CD4-positive, alpha-beta T cell (primary cell): ENCODE measurements at places on chromosomes 3 and 15.

DNA sequence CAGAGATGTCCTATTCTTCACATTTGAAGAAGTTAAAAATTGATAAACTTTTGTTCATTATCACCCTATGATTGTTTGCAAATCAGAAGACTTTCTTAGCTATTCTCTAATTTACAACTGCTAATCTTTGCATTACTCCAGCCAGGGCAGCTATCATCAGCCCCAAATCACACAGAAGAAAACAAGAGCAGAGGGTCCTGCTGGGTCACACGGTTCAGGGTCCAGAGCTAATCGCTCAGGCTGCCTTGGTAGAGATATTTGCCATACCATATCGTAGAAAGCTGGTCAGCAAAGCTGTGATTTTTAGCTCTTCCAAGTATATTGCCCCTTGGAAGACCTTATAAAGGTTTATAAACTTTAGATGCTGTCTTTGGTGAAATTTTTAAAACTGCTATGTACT lies 181.4 kb downstream of the MAGI1 start:
- DNase-seq, result no peak

DNA sequence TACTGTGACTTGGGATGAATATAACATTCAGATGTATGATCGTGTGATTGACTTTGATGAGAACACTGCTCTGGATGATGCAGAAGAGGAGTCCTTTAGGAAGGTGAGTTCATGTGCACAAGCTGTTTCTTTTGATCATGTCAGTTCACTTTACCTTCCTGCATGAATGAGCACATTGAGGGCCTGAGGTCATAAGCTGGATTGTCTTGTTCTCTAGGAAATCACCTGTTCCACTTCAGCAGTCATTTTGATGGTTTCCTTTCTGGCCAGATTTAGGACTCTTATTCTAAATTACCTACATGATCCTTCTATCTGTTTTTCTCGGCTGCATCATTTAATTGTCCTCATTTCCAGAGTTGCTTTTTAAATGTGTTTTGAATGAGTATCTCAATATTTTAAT lies 4.1 kb downstream of the RCN2 start:
- DNase-seq, result no peak

DNA sequence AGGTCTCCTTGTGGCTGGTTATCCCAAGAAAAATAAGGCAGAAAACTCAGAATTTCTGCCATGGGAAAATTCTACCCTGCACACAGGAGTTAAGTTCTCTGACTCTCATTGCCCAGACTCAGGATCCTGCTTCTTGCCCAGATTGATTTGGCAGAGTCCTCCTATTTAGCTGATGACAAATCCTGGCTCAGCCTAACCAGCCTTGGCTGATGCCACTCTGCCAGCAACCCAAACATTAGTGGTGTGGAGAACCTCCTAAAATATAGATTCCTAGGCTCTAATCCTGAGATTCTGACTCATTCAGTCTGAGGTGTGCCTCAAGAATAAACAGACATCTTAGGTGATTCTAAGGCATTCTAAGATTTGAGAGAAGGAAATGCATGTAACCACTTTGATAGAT lies 60.5 kb upstream of the ACTC1 start:
- no peak for DNase-seq

DNA sequence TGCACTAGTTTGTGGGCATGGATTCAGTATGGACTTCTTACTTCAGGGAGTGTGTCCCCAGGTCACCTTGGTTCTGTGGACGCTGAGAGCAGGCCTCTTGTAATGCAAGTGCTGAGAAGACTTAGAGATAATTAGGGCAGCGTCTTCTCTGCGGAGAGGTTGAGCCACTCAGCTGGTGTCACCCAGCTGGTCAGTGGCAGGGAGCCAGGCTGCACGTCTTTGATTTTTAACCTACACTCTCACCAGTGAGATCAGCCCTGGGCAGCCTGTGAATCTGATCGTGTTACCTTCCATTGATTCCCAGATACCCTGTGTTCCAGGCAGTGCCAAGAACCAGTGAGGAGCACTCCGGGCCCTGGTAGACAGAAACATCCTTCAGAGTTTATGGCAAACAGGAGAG lies 92.6 kb downstream of the SLCO3A1 start:
- DNase-seq, result no peak

GRCh38 chr3:102297072-102297658 lies 137.7 kb upstream of the ZPLD1 start:
- DNase-seq, result no peak

GRCh38 chr15:94631608-94632007 lies 400.2 kb downstream of the MCTP2 start:
- no peak for DNase-seq

DNA sequence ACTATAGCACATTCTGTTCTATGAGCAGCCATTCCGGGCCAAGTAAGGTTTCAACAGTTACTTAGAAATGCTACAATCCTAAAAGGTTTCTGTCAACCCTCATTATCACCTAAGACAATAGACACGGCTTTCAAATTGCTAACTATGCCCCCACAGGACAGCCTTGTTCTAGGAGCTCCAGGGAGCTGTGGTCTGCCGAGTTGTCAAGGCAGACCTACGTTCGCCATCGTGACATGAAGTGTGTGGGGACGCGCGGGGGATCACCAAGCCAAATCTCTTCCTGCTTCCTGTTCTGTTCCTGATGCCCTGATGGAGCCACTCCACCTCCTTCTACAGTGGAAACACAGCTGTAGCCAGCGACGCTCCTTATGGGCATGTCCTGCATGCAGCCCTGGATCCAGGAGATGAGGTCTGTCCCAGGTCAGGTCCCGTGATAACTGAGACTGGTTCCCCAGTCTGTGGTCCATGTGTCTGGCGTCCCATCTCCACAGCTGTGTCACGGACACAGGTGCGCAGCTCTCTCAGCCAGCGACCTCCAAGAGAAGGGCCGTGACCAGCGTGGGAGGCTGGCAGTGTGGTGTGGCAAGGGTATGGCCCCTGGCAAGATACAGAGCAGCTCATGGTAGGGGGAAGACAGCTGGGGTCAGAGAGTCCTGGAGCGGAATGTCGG lies 82.8 kb downstream of the PCSK6 start:
- DNase-seq, result no peak

- DNase-seq, result no peak
Observed at GRCh38 chr3:190666821-190667220, 152.9 kb downstream of the IL1RAP start.

GRCh38 chr15:70259028-70259424 lies 161.3 kb upstream of the TLE3 start:
- DNase-seq, result peak; percentile 48
